Right cardiac atrium (tissue), 5 donors: ENCODE measurements at places on chromosomes 4 and X.

- no peak for DNase-seq
Observed at GRCh38 chrX:15158736-15159406, 111.0 kb downstream of the ASB9 start.

- no peak for DNase-seq
Observed at GRCh38 chr4:178811356-178811755, 1369.1 kb upstream of the AGA start.

DNA sequence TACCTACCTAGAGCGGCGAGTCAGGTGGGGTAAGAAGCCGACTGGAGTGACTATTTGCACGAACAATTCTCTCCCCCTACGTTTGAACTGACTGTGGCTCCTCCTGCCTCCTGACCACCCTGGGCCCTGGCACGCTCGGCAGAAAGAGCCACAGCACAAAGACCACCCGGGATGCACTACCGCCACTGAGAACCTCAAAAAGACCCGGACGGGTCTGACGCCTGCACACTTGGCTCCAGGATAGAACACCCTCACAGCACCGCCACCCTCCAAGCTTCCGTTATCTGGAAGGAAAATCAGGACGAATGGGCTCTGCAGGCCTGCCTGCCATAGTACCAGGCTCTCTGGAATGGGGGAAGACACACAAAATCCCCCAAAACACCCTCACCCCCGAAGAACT, 2.2 kb downstream of the LRPAP1 start:
- DNase-seq, result no peak

DNA sequence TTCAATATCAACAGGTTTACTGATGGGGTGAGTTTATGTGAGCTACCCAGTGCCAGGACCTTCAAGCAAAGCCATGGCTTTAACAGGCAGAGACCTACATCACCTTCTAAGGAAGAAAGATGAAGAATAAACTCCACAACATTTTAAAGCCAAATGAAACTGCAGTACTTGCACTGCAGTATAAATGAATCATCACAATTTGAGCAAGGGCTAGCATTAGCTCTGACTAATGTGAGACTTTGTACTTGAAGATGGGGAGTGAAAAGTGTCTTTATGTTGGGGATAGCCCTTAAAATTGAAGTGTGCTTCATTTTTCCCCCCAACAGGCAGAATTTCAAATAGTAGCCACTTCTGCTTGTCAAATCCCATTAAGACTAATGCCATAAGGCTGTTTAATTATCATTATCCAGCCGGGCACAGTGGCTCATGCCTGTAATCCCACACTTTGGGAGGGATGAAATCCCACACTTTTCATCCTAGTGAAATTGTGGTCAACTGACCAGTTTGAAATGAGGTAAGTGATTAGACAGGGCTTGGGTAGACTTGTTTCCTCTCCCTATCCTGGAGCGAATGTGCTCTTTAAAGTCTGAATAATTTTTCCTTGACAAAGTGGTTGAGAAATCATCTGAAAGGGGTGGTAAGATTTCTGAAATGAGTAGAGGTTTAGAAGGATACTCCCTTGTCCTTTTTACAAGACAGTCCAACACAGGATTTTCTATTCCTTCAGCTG, 27.2 kb upstream of the GPR34 start:
- no peak for DNase-seq

GRCh38 chr4:153065276-153065675, 129.2 kb downstream of the FHDC1 start:
- DNase-seq, result no peak

- DNase-seq, result no peak
Observed at GRCh38 chrX:14673764-14674163, 144.4 kb downstream of the GLRA2 start.

- no peak for DNase-seq
Observed at GRCh38 chr4:55866973-55867574, 13.6 kb downstream of the EXOC1 start.

DNA sequence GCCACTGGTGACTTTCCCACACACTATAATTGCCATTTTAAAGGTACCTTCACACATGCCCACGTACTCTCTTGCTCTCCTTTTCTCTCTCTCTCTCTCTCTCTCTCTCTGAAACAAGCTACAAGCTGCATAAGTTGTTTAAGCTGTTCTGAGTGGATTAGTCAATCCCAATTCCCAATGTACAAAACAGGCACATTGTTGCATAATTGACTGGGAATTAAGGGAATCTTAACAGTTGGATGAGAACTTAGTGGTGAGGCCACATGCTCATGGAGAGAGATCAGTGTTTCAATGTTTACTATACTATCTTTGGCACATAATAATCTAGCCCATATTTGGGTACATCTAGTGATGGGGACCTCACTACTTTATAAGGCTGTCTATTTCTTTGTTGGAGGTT, 123.3 kb downstream of the ARHGEF9 start:
- no peak for DNase-seq

DNA sequence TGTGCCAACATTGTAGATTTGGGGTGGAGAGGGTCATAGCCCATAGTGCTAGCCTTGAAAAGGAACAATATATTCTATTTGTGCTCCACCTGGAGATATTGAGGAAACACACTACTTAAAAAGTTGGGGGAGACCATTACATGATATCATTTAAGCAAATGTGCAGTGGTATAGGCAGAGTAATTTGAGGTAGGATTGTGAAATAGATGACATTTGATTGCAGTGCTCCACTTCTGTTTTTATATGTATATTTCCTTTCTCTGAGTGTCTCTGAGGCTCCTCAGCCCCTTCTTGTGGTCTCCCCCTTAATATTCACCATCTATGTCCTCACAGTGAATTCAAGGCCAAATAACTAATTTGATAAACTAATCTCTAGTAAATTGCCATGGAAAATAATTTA, 85.6 kb upstream of the NMU start:
- DNase-seq, result no peak

- DNase-seq, result no peak
Observed at GRCh38 chr4:78588894-78589545, 37.5 kb downstream of the ANXA3 start.

GRCh38 chr4:7559741-7560395, 125.1 kb upstream of the PSAPL1 start:
- DNase-seq, result no peak

DNA sequence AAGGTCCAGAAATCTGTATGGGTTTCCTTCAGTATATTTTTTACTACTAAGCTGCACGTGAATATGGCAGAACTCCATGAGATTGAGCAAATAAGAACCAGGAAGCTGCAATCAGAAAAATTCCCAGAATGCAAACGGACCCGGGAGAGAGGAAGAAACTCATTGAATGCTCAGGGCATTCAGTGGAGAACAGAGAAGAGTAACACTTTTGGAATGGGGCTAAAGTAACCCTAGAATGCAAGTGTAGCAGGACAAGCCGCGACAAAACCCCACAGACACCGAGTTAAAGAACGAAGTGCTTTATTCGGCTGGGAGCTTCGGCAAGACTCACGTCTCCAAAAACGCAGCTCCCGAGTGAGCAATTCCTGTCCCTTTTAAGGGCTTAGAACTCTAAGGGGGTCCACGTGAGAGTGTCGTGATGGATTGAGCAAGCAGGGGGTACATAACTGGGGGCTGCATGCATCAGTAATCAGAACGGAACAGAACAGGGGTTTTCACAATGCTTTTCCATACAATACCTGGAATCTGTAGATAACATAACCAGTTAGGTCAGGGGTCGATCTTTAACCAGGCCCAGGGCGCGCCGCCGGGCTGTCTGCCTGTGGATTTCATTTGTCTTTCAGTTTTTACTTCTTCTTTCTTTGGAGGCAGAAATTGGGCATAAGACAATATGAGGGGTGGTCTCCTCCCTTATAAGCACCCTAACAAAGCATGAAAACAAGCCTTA, 56.4 kb downstream of the RAB28 start:
- DNase-seq, result no peak

DNA sequence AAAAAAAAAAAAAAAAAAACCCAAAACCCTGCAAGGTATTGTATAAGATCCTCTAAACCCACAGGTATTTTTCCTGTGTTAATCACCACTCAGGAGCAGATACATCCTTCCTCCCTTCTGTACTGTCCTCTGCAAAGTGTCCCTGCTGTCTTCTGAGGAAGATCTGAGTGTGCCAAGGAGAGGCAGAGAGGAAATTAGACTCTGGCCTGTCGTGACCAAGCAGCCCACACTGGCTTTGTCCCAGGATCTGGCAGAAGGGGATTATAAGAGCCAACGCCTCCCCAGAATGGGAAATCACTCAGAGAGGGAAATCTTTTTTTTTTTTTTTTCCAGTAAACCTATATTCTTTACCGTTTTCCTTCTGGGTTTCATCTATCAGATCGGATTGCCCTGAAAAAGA, 39.6 kb downstream of the PTCHD1 start:
- no peak for DNase-seq

GRCh38 chr4:1767770-1768366, 25.2 kb upstream of the FGFR3 start:
- no peak for DNase-seq

DNA sequence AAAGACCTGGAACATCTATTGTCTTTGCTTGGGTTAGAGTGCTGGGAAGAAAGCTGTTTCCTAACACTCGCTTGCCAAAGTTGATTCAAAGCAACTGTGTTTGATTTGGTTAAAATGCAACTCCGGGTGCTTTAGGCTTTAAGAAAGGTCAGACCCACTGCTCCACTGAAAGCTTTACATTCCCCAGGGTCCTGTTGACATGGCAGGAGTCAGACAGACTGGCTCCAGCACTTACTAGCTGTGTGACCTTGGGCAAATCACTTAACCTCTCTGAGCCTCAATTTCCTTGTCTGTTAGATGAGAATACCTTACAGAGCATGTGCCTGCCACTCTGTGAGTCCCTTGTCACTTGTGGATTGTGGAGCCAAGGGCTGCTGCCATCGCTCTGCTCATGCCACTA, 39.0 kb downstream of the DGKK start:
- no peak for DNase-seq

DNA sequence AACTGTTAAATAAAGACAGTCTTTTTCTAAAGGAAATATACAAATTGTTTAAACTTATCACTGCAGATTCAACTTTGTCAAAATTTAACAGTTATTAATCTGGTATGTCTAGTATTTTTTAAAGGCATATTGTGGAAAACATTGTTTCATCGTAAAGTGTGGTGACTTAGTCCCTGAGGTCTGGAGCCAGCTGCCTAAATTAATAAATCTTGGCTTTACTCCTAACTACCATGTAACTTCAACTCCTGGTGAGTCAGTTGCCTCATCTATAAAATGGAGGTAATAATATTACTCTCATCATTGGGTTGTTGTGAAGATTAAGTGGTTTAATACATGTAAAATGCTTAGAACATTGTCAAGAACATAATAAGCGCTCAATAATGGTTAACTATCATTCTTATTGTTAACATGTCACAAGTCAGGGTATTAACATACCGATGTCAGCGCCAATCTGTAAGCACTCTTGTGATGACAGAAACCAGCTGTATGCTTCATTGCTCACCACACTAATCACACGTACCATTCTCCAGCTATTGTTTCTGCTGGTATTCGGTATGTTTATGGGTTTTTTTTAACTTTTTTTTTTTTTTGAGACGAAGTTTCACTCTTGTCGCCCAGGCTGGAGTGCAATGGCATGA, 14.1 kb upstream of the SMIM43 start:
- DNase-seq, result no peak

DNA sequence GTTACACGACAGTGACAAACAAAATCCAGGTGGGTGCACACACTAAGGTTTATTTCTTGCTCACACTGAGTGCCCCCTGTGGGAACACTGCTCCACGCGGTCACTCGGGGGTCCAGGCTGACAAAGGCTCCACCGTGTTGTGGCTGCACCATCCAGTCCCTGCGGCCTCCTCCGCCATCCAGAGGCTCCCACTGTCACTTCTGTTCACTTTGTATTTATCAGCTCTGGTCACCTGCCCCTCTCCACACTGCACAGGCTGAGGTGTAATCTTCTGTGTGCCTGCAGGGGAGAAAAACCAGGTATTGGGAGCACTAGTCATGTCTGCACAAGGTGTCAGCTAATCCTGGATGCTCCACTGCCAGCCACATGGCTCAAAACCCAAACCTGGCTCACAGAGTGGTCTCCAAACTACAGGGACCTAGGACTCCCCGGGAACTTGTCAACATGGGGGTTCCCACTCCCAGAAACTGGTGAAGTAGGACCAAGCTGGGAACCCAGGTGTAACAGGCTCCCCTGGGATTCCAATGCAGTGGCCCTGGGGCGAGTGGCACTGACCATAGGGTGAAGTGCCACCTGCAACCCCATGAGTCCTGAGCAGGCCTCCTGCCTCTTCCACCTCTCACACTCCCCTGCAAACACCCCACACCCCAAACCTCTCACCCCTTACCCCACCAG, 25.5 kb downstream of the HMX1 start:
- no peak for DNase-seq

DNA sequence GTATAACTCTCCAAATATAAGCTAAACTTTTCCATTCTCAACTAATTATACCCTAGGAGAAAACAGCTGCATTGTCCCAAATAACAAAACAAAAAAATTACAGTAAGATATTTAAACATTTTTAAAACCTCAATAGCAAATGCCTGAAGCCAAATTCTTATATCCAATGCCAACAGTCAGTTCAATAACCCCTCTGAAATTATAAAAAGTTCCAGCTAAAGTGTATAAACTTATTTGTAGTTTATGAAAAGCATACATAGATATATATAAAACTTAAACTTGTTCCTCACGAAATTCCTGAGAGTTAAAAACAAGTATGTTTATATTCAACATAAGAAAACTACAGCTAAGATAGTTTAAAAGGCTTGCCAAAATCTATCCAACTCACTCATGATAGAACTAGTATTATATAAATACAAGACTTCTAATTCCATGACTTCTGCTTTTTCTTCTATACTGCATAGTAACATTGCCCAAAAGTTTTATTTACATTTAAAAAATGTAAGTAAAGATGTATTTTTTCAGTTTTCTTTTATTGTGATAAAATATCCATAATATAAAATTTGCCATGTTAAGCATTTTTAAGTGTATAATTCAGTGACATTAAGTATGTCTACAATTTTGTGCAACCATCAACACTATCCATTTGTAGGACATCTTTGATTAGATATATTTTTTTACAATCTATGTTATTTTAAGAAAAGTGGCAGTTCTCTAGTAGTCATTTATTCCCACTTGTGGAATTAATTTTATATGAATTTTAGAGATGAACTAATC, 72.8 kb downstream of the PPA2 start:
- no peak for DNase-seq

DNA sequence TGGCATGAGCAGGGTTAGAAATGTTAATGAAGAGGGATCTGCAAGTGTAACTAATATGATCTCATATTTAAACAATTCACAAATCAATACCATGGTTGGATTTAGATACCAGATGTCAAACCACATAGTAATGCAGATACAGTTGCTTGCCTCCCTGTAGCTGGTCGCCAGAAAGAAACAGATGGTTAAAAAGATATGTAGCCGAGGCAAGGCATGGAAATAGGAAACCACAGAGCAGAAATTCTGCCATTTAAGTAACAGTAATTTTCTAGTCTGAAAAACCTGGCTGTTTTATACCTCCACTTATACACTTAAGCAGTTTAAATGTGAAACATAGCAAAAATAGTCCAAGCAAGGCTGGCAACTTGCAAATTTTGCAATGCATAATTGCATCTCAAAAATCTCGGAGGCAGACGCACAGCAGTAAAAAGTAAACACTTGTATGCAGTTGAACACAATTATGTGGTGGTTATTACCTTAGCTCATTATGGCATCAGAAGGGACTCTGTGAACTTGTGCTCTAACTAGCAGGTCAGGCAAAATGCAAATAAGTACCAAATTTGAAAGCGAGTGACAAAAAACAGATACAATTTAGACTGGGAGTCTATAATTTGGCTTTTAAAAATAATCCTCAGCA, 126.8 kb downstream of the NAA11 start:
- DNase-seq, result no peak
